GM13976 (cell line): ENCODE measurements at places on chromosomes 3 and 15.

- no peak for DNase-seq
Observed at GRCh38 chr3:159865041-159865579, 123.5 kb upstream of the IL12A start.

GRCh38 chr3:97823046-97824004 lies 1.5 kb downstream of the CRYBG3 start:
- no peak for DNase-seq

- DNase-seq = no peak
Observed at GRCh38 chr15:70632491-70633102, 130.8 kb downstream of the UACA start.

- DNase-seq = no peak
Observed at GRCh38 chr3:103906808-103907207, 1459.9 kb upstream of the ALCAM start.

DNA sequence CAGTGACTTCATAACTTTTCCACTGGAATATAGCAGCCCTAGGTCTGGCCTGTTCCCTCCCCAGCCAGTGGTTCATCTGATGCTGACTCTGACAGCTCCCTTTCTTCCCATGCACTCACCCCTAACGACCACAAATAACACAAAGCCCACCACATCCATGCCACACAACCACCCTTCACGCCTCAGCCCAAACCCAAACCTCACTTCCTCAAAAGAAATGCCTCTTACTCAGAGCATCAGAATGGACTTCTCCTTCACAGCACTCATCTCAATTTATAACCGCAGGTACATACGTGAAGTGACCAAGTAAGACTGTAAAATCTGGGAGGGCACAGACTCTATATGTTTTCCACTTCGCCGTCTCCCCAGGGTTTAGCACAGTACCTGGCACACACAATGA lies 1.1 kb downstream of the RBSN start:
- DNase-seq = no peak

DNA sequence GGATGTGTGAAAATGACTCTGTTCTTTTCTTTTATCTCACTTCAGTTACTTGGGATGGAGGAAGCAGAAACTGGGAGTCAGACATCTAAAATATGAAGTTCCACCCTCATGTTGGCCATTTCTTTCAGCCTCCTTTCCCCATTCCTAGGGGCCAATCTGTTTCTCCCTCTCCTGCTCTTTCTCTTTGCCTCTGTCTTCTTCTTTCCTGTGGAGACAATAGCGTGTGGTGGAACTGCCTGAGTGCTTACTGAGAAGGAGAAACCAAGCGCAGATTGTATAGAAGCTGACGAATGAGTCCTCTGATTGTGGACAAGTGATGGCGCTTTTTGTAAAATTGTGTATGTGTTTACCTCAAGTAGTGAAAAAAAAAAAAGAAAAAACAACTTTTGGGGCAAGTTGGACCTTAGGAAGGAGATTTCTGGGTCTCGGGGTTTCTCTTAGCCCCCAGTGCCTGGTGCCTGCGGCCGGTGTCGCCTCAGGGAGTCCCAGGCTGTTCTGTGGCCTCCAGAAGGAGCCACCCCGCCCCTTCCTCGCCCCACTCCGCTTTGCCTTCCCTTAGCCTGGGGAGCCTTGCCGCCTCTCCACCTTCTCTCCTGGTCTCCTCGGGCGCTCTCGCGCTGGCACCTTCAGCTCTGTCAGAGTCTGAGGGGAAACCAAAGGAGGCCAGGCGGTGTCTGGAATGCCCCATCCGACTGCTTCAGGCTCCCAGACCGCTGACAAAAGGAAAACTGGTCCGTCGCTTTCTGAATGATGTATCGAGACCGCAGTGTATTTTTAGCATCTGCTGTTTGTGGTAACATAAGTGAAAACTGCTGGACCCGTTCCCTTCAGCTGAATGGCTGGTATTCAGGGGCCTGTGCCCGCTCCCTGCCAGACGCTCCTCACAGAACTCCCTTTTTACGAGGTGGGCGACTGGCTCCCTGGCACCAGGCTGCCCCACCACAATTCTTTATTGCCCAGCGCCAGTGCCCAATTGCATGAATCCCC lies 30.1 kb downstream of the SCG5 start:
- DNase-seq = no peak

DNA sequence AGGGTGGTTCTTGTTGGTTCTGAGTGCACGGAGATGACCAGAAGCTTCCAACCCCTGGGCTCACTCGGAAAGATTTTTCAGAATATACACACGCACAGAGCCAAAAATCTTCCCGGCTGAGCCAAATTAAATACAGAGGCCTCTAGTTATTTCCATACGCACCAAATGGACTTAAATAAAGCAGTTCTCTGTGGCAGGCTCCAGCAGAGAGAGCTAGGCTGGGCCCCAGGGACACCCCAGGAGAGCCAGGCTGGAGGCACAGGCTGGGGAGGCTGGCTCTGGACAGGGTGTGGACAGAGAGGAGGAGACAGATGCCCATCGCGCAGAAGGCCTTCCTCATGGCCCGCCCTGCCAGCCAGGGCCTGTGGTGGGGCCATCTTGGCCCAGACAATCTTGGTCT lies 115.9 kb downstream of the IQSEC1 start:
- no peak for DNase-seq

- DNase-seq = no peak
Observed at GRCh38 chr3:1087066-1087560, 5.7 kb upstream of the CNTN6 start.

- DNase-seq = no peak
Observed at GRCh38 chr3:51379301-51379700, 5.8 kb upstream of the MANF start.

DNA sequence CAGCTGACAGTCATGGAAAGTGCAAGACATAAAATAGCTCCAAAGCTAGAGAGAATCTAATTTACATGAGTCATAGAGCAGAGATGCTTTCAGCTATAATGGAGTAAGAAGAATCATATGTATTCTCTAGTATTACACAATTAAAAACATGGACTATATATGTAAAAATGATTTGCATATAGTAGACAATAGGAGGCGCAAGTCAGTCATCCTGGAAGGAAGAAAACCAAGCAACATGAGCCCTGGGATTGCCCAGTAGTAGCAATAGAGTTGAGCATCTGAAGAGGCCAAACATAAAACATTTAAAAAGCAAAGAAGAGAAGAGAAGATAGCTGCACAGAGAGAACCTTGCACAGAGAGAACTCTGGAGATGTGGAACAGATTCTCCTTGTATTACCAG lies 455.0 kb downstream of the EPHA3 start:
- DNase-seq = no peak

DNA sequence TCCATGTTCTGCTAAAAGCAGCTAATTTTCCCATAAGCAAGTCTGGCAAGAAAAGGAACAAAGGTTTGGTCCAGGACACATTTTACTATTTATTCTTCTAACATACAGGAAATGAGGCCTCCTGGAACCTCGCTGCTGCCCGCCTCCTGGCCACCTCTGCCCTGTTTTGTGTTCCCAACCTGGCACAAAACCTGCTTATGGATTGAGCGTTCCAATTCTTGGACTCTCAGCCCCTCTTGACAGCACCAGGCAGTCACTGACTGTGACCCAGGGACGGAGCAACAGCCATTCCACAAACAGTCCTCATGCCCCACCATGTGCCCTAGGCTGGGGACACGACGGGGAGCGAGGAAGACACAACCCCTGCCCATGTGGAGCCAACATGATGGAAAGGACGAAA lies 11.6 kb upstream of the SSUH2 start:
- no peak for DNase-seq

DNA sequence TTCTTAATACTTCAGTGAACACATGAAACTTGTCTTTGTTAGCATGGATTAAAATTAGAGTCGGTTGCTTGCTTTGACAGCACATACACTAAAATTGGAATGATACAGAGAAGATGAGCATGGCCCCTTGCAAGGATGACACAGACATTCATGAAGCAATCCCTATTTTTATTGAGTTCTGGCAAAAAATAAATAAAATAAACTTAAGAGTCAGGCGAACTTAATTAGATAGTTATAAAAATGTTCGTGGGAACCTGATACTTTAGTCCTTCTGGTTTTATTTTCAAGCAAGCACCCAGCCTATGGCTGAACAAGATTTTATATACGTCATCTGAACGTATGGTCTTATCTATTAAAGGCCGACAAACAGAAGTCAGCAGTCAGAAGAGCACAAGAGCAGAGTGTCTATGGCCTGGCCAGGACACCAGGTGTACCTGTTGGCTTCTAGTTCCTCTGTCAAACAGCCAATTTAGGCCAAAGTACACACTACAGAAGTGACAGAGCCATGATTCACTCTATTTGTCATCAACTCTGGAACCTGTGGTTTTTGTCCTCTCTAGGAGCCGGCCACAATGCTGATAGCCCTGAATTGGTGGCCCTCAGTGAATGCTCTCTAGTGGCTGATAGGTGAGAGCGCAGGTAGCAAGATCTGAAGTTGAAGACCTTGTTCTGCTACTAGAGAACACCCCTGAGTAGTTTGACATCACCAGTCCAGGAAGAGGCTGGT lies 64.3 kb downstream of the LEO1 start:
- DNase-seq = no peak

- DNase-seq = no peak
Observed at GRCh38 chr3:185399737-185400667, 37.1 kb downstream of the MAP3K13 start.

DNA sequence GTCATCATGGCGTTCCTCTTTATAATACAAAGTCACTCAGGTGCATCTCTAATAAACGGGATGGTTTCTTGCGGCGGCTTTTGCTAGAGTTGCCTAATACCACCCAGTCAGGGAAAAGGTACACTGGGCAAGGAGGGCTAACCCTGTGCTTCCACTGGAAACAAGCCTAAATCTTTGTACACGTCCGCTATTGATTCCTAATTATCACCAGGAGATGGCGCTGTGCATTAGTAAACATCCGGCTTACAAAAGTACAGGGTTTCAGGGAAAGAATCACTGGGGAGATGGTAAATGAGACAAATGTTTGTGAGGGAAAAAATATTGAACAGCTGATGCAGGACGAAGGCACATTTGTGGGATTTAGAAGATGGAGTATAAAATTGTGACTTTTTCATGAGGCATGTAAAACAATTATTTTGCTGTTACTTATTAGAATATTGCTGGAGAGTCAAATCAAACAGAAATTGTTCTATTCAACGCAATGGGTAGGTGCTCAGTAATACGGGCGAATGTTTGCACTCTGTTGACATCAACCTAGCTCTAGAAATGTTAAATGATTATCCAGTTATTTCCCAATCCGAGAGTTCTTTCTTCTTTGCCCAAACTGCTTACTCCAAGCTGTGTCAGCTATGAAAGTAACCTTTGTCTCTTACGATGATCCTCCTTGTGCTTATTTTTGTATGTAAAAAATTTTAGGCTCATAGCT lies 50.6 kb downstream of the GMNC start:
- DNase-seq = peak; percentile 9

DNA sequence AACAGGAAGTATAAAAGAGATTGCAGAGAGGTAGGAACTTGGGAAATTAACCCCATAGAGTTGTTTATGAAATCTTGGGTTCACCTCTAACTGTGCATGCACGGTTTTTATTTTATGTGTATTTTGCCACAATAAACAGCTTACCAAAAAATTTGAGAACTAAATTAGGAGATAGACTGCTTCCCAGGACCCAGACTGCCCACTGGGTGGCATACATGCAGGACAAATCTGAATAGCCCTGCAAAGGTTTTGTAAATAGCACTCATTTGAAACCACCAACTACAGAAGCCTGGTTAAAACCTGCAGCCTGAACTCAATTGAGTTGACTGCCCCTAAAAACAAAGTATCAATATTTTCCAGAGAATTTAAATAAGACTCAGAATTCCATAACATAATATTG lies 96.4 kb upstream of the SLCO2A1 start:
- DNase-seq = no peak

GRCh38 chr3:13010780-13011572 lies 62.3 kb downstream of the IQSEC1 start:
- DNase-seq = no peak

- DNase-seq = no peak
Observed at GRCh38 chr3:64913515-64913914, 225.7 kb upstream of the ADAMTS9 start.

DNA sequence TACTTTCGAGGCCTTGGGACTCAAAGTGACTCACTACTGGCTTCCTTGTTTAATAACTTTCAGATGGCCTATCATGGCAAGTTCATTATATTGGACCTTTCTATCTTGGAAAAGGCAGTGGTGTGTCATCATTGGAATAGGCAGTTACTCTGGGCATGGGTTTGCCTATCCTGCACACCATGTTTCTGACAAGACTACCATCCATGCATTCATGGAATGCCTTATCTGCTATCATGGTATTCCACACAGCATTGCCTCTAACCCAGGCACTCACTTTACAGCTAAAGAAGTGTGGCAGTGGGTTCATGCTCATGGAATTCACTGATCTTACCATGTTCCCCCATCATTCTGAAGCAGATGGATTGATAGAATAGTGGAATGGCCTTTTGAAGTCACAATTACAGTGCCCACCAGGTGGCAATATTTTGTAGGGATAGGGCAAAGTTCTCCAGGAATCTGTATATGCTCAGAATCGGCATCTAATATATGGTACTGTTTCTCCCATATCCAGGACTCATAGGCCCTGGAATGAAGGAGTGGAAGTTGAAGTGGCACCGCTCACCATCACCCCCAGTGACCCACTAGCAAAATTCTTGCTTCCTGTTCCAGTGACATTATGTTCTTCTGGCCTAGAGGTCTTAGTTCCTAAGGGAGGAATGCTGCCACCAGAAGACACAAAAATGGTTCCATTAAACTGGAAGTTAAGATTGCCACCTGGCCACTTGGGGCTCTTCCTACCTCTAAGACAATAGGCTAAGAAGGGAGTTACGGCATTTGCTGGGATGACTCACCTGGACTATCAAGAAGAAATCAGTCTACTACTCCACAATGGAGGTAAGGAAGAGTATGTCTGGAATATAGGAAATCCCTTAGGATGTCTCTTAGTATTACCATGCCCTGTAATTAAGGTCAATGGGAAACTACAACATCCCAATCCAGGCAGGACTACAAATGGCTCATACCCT lies 1161.4 kb downstream of the SI start:
- no peak for DNase-seq

- no peak for DNase-seq
Observed at GRCh38 chr3:187646906-187647660, 23.1 kb downstream of the SST start.

DNA sequence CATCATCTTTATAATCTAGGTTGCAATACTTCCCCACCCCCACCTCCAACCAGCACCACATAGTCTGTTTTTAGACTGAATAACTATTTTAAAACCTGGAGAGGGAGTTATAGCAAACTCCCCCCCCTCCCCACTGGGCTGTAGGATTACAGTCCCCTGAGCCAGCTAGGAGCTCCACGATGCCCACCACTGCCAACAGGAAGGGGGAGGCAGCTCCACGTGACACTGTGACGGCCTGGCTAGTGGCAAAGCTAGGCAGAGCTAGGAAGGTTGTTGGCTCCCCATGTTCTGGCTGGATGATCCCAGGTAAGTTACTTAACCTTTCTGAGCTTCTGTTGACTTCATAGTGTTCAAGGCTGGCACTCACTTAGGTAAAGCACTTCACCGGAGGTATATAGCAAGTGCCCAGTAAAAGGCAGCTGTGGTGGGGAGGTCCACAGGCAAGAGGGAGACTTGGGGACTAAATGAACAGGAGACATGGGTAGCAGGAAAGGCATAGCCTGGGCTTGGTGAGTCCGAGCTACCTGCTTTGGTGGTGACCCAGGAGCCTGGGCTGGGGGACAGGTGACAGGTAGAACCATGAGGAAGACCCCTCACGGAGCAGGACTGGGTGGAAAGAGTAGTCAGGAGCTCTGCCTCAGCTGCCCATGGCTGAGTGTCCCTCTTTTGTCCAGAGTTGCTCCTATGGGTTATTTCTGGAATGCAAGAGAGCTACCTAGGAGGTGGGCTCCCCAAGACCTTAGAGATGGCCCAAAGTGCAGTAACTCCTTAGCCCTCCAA lies 4.0 kb upstream of the TBC1D21 start:
- DNase-seq = no peak
